ENCODE measurements at places on chromosomes 16 and 17.

GRCh38 chr17:58527949-58528348 lies 13.5 kb upstream of the MTMR4 start:
- DNase-seq: no peak

GRCh38 chr16:74872302-74872701 lies 97.7 kb upstream of the FA2H start:
- DNase-seq: no peak

DNA sequence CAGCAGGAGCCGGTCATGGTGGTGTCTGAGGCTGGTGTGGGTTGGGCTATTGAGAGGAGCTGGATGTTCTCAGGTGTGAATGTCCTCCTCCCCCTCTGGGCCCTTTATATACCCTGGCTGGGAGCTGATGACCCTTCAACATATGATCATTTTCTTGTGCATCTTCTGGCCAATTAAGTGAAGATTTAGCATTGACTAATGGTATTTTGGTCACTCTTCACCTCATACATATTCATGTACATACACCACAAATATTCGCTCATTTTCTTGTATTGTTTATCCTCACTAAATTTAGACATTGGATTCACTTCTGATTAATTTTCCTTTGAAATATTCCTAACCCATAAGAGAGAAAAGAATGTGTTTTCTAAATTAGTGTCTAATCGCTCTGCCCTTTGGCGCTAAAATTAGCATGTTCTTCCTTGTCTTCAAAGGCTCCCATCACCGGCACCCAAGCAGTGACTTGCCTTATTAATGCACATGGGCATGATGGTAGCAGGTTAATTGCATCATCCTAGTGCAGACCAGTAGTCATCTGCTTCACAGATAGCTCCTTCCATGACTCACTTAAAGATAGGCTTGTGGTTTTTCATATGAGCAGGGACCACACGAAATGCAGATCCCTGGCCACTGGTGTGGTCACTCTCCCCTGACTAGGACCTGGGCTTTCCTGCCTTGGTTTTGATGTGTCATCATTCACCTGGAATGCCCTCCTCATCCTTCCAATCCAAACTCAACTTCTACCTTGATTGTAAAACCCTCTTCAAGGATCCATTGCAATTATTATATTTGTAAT lies at the start of gene KRTAP2-4:
TSS of gene KRTAP2-4 (minus strand) at position 51 of the 796 bp plus-strand sequence. CDS start at position 17, 34 bp downstream.
- no peak for DNase-seq

- no peak for DNase-seq
Measured at GRCh38 chr17:2704890-2705248, 6.7 kb downstream of the CLUH start.

- DNase-seq: no peak
Measured at GRCh38 chr17:45096141-45096540, 35.0 kb downstream of the NMT1 start.

- DNase-seq: no peak
Measured at GRCh38 chr17:66353937-66354401, 51.6 kb downstream of the PRKCA start.

GRCh38 chr16:893360-893759 lies 77.4 kb downstream of the LMF1 start:
- no peak for DNase-seq

DNA sequence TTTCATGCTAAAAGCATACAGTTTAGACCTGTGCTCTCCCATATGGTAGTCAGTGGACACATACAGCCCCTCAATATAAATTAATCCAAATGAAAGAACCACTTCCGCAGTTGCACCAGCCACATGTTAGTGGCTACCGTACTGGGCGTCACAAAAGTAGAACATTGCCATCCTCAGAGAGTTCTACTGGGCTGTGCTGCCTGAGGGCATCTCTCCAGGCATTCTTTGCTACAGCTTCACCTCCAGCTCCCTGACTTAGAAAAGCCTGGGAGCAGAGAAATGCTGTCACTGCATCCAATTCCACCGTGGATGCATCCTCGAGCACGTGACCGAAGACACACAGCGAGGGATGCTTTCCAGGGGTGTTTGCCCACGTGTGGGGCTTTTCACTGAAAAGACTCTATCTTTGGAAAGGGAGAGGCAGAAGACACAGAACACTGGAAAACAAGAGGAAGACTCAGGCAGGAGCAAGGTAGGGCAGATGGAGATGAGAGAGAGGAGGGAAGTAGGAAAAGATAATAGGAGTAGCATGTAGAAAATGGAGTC lies 86.4 kb downstream of the GAS7 start:
- DNase-seq: no peak

- DNase-seq: no peak
Measured at GRCh38 chr17:72764632-72765041, 327.9 kb downstream of the SLC39A11 start.

GRCh38 chr16:68070806-68071517 lies 14.2 kb upstream of the NFATC3 start:
- no peak for DNase-seq

GRCh38 chr17:3914312-3914670 lies 2.0 kb downstream of the P2RX1 start:
- no peak for DNase-seq

DNA sequence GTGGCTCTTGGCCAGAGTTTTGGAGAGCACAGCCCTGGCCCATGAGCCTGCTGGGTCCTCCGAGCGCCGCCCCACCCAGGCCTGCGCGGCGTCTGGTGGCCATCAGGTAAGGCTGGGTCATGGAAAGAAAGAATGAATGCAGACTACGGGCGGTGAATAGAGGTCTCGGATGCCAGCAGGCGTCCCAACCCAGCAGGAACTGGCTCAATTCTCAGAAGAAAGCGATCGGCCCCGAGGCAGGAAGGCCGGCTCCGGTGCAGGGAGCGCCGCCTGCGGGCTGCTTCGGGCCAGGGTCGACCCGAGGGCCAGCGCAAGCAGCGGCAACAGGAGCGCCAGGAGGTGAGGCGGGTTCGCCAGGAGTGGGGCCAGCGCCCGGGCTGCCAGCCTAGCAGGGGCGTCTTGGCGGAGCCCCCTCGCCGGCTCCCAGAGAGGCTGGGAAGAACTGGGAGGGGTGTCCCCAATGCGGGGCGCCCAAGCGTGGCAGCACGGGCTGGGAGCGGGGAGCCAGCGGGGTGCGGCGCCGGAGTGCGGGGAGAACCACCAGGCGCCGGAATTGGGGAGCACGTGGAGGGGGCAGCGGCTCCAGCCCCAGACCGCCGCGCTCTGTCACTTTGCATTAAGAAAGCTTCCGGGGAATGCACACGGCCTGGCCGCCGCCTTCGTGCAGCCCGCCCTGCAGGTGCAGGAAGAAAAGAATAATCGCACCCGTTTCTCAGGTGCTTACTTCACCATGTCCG lies 7.1 kb upstream of the TMC5 start:
- no peak for DNase-seq

DNA sequence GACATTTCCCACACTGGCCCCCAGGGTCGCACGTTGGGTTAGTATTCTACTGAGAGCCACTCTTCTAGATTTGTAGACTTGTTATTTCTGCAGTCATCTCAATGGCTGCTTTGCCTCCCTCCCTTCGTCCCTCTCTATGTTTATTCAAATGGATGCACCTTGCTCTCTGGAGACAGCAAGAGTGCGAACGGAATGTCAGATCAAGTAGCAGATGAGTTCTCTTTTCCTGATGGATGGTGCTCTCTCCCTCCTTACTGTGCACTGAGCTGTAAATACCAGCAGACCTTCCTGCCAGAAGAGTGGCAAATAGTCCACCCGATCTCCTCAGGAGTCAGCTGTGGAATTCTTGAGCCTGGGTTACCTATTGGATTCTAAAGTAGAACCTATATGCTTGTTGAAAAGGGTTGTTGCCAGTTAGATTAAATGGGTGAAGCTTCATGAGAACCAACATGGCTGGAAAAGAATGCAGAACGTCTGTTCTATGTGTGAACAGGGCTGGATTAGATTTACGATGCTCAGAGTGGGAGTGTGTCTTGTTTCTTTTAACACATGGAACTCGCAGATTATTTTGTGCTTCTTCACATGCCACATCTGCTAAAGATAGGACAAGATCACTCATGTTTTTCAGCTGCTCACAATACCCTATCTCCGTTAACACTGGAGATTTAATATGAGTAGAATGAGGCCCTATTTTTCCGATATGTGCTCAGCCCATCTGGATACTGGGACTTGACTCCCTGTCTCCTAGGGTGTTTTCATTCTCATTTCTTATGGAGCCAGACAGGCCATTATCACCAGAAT lies 6.1 kb downstream of the GNAO1 start:
- no peak for DNase-seq

DNA sequence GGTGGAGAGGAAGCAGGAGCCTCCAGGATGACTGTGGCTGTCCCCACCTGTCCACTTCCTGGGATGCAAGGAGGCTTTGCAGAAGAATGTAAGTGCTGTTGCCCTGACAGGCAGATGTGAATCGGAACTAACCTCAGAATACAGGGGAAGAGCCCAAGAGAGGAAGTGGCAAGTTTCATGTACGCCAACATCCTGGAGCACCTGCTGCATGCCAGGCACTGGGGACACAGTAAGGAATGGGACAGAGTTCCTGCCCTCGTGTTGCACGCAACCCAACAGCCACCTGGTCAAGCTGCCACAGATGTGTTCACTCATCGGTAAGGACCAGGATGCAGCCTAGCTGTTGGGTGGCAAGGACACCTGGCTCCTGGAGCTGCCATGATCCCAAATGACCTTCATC lies 98.6 kb upstream of the RPL38 start:
- no peak for DNase-seq

DNA sequence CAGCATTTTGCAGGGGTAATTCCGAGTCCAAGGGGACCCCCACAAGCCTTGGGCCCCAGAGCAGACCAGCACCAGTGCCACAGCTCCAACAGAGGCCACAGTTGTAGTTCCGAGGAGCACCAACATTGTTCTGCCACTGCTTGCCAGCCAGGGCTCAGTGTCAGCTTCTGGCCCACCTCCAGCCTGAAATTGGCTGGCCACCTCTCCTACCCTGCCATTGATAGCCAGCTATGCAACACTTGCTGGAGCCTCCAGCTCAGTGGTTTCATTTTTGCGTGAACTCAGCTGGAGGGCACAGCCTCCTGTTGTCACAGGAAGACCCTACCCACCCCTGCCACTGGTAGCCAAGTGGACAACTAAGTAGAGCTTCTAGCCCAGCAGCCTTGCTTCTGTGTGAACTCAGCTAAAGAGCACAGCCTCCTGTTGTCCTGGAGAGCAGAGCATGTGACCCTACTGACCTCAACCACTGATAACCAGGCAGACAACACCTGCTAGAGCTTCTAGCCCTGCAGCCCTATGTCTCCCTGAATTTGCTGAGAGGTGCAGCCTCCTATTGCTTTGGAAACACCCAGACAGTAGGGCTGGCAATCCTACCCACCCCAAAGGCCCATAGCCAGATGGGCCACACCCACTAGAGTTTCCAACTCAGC lies 24.9 kb downstream of the HYDIN start:
- DNase-seq: no peak

DNA sequence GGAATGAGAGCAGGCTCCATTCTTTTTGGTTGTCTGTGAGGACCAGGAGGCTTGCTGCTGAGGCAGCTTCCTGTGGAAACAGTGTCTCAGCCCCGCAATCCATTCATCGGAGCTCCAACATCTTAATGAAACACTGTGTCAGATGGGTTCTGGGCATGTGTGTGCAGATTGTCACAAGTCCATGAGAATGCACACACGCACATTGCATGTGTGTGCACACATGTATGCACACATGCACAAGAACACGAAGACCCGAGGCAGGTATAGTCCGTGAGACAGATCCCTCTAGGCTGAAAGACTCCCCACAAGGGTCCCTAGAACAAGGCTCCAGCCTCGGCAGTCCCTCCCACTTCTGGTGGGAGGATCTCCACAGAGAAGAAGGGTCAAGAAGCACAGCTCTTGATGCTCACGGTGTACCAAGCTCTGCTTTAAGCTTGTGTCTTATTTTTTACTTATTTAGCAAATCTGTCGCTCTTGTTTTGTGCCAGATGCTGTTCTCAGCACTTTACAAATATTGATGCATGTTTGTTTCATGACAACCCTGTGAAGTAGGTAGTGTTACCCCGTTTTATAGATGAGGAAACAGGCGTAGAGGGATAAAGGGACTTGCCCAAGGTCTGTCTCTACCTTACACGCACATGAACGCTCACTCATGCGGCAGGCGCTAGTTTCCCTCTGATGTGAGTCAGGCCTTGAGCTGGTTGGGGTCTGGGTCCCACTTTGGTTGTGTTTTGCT lies 213.1 kb downstream of the SEC14L1 start:
- no peak for DNase-seq

DNA sequence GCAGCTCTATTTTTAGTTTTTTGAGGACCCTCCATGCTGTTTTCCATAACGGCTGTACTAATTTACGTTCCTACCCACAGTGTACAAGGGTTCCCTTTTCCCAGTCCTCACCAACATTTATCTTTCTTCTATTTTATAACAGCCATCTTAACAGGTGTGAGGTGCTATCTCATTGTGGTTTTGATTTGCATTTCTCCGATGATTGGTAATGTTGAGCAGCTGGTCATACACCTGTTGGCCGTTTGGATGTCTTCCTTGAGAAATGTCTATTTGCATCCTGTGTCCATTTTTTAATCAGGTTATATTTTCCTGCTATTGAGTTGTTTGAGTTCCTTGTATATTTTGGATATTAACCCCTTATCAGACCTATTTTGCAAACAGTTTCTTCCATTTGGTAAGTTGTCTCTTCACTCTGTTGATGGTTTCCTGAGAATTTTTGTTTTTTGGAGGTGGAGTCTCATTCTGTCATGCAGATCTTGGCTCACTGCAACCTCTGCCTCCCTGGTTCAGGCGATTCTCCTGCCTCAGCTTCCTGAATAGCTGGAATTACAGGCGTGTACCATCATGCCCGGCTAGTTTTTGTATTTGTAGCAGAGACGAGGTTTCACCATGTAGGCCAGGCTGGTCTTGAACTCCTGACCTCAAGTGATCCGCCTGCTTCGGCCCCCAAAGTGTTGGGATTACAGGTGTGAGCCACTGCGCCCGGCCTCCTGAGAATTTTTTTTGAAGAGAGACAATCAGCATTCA lies 279.6 kb downstream of the SNX29 start:
- DNase-seq: no peak

DNA sequence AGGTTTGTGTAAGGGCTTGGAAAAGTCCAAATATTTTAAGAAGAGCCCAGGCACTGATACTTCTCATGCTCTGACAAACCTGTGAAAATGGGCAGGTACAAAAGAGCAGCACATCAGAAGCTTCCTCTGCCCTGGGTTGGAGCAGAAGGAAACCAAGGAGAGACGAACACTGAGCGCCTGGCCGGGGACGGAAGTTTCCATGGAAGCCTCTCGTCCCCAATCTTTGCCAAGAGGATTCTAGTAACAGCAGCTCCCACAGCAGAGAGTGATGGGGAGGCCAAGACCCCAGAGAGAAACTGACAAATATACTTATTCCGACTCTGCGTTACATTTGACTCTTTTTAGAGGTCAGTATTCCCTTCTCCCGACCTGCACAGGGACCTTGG lies 268.5 kb downstream of the C16orf95 start:
- no peak for DNase-seq

GRCh38 chr16:56874800-56875199 lies 9.8 kb downstream of the SLC12A3 start:
- no peak for DNase-seq

- DNase-seq: no peak
Measured at GRCh38 chr16:73713251-73713650, 583.4 kb upstream of the PSMD7 start.

- DNase-seq: no peak
Measured at GRCh38 chr17:79950306-79950705, 85.4 kb downstream of the TBC1D16 start.

All from T-helper 1 cell (primary cell).